Gastrocnemius medialis (tissue), 4 donors: ENCODE measurements at places on chromosomes 13 and 19. TPM values are rescaled to one million over a fixed set of nuclear protein-coding genes. Genes with fewer than 3 reads are reported as not detected.

DNA sequence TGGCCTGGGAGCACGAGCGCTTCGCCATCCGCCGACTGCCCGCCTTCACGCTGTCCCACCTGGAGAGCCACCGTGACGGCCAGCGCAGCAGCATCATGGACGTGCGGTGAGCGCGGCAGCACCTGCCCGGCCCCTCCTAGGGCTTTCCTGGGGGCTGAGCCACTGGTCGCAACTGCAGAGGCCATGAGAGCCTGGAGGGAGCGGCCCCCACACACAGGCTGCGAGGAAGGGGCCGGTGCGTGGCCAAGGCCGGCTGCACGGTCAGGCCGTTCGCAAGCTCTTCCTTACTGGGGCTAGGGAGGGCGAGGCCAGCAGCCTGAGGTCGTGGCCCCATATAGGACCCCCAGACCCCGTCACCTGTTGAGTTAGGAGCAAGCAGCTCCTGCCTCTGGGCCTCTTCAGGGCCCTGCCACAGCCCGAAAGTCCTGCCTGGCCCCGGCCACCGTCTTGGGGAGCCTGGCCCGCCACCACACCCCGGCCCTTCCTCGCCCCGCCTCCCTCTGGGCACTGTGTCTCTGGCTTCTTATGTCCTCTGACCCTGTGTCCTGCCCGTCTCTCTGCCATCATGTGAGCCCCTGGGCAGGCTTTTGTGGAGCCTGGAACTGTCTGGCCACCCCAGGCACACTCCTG lies 19.0 kb downstream of the NCLN start:
- DNase-seq = no peak

DNA sequence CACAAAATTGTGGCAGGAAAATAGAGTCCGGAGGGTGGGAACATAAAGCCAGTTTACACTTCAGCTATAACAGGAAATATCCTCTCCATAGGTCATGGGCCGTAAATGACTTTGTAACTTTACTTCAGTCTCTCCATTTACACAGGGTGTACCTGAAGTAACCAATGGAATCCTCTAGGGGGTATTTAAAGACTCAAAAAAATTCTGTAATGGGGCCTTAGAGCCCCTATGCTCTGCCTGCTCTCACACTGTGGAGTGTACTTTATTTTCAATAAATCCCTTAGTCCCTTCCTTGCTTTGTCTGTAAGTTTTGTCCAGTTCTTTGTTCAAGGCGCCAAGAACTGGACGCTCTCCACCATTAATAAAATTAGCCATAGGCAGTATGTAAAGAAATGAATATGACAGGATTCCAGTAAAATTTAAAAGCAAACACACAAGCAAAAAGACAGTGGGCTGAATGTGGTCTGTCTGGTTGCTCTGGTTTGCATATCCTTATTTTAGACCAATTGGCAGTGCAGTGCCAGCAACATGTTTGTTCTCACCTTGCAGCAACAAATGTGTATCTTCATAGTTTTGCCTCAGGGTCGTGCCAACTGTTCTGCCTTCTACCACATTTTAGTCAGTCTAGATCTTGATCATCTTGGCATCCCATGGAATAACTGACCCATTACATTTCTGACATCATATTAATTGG lies 801.5 kb upstream of the SPRY2 start:
- DNase-seq = no peak

The F7 gene
- not detected for total RNA-seq

The B3GNT8 gene
- total RNA-seq = 0.24 TPM

The PLK5 gene
- not detected for total RNA-seq

DNA sequence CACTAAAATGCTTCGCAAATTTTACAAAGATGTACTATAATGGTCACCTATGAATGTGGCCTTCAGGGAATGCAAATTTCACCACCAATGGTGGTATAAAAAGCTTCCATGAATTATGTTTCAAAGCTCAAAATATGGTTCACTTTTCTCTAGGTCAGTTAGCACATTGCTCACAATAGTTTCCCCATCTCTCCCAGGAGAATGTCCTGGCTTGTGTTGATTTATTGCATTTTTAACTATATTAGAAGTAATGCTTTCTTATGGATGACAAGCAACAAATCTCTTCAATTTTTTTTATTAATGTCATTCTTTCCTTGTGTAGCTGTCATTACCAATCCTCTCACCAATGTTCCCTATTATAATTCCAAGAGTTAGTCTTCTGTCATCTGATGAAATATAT lies 621.2 kb downstream of the TBC1D4 start:
- no peak for DNase-seq

The ZNF415 gene
- total RNA-seq = 3.8 TPM

The CEBPA gene
- total RNA-seq = 26.3 TPM

The RGL3 gene
- total RNA-seq = 7.0 TPM

The VAV1 gene
- 1.2 TPM for total RNA-seq

DNA sequence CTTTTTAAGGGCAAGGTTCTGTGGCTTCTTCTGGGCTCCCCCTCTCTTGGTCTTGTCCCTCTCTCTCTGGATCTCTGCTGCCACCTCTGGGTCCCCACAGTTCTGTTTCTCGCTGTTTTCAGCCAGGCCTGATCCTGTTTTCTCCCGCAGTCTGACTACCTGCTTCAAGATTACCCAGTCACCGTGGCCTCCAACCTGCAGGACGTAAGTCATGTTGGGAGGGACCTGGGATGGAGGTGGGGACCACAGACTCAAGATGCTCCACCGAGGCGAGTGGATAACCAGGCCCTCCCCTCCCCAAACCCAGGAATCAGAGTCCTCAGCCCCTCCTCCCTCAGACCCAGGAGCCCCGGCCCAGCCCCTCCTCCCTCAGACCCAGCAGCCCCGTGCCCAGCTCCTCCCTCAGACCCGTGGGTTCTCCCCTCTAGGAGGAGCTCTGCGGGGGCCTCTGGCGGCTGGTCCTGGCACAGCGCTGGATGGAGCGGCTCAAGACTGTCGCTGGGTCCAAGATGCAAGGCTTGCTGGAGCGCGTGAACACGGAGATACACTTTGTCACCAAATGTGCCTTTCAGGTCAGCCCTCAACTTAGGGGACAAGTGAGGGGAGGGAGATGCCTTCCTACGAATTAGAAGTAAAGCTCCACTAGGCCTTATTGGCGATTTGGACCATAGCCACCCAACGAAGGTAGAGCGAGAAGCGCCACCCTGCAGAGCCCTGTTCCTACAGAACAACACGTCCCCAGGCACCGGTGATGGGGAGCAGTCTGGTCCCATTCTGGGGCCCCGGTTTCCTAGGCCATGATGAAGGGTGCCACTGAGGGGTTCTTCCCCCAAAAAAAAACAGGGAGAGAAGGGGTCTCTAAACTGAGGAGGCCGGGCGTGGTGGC lies 2.2 kb downstream of the FLT3LG start:
- no peak for DNase-seq

The ZNF90 gene
- total RNA-seq = not detected
